ENCODE measurements at places on chromosomes 5 and 9. TPM values are rescaled to one million over a fixed set of nuclear protein-coding genes. Genes with fewer than 3 reads are reported as not detected.

The QRFP gene
- not detected for total RNA-seq

The PIGO gene
- 18.4 TPM for total RNA-seq

The FTMT gene
- total RNA-seq, result not detected

The NTNG2 gene
- total RNA-seq, result 9.4 TPM

The HAVCR1 gene
- total RNA-seq, result 1.5 TPM

The GMCL2 gene
- total RNA-seq, result not detected

The HEMGN gene
- total RNA-seq, result 7.5 TPM

The ACTBL2 gene
- not detected for total RNA-seq

The FBP1 gene
- 17.8 TPM for total RNA-seq

The ANKRD18B gene
- not detected for total RNA-seq

The PCDHB6 gene
- total RNA-seq, result 1.1 TPM

The C9orf50 gene
- total RNA-seq, result not detected

The ADAMTSL2 gene
- total RNA-seq, result 1.8 TPM

The DAB2 gene
- 206 TPM for total RNA-seq
